ENCODE measurements at places on chromosomes 1 and 21.
A peak's percentile ranks its signal among the peaks of the same experiment; 100 is the strongest.

- no peak for DNase-seq
These were observed 1.5 kb upstream of the MAP1LC3C start for GRCh38 chr1:242000434-242000833.

GRCh38 chr1:30034105-30034626 lies 689.2 kb downstream of the MATN1 start:
- DNase-seq: no peak

DNA sequence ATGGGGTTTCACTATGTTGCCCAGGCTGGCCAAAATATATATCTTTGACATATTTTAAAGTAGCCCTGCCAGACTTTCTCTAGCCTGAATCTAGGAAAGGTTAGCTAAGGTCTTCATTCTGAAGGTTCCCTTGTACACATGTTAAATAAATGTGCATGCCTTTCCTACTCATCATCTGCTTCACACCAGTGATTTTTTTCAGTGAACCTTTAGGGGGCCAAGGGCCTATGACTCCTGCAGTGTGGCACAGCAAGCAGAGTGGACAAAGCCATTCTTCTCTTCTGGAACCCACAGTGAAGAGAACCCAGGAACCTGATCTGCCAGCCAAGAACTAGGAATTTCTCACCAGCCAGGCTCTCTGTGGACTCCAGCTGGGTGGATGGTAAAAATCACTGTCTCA lies 22.9 kb downstream of the CBR1 start:
- no peak for DNase-seq

DNA sequence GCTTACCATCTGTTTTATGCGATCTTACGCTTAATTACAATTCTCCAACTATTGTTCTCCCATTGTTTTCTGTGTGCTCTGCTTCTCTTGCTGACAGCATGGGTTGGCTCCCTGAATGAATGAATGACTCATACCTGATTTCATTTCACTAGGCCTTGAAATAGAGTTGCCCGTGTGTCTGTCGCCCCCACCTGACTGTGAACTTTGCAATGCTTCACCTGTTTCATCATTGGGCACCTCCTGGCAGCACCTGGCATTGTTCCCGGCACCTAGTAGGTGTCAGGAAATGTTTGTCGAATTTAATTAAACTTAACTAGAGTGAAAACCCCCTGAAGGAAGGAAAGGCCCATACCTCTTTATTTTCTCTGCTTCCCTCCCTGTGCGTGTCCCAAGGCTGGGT lies 120.5 kb upstream of the KLHDC7A start:
- DNase-seq: no peak

- DNase-seq: no peak
These were observed 184.4 kb downstream of the RYR2 start for GRCh38 chr1:237226177-237226944.

DNA sequence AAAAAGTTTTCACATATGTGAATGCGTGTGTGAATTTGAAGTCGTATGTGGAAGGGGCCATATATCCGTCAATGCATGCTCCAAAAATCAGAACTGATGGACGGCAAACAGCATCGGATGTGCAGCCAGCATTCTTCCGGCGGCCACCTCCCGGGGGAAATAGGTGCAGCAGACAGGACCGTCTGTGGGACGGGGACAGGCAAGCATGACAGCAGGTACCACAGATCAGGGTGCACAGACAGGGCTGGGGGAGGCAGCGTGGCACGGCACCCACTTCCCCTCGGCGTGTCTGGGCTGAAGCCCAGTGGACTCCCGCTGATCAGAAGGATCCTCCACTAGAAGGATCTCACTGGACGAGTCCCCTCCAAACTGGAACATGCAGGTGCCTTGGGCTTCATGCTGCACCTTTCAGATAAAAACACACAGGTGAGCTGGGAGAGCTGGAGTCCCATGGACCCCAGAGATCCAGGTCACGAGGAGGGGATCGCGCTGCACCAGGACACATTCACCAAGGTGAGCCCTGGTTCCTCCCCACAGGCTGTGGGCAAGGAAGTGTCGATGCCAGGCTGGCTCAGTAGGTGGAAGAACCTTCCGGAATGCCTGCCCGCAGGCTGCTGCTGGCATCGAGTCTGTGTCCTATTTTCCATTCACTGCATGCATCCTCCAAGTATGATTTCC lies 25.3 kb downstream of the PDE9A start:
- DNase-seq: no peak

DNA sequence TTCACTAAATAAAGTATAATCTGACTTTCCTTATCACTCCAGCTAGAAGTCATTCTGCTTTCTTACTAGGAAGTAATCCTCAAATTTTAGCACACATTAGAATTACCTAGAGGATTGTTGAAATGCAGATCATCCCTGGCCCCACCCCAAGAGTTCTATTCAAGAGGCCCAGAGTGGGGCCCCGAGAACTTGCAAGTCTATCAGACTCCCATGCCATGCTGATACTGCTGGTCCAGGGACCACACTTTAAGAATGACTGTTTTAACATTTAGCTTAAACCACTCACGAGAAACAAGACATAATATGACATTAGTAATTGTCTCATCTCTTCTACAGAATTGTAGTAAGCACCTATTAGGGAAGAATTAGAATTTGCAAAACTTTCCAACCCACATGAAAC lies 7.7 kb upstream of the SYNJ1 start:
- peak; percentile 20 for DNase-seq

- DNase-seq: no peak
These were observed 17.4 kb downstream of the BMP8A start for GRCh38 chr1:39508857-39509305.

DNA sequence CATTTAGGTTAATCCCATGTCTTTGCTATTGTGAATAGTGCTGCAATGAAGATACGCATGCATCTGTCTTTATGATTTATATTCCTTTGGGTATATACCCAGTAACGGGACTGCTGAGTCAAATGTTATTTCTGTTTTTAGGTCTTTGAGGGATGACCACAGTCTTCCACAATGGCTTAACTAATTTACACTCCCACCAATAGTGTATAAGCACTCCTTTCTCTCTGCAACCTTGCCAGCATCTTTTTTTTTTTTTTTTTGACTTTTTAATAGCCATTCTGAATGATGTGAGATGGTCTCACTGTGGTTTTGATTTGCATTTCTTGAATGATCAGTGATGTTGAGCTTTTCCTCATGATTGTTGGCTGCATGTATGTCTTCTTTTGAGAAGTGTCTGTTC lies 33.5 kb downstream of the ASH1L start:
- DNase-seq: no peak

- DNase-seq: no peak
These were observed 93.9 kb upstream of the CD34 start for GRCh38 chr1:208004851-208005250.

GRCh38 chr21:41251961-41252642 lies 64.5 kb upstream of the FAM3B start:
- no peak for DNase-seq

GRCh38 chr1:180530501-180530900 lies 28.1 kb upstream of the ACBD6 start:
- no peak for DNase-seq

GRCh38 chr1:8153961-8154360 lies 127.9 kb upstream of the ERRFI1 start:
- no peak for DNase-seq

- DNase-seq: no peak
These were observed 5.8 kb upstream of the PDPN start for GRCh38 chr1:13577846-13578245.

DNA sequence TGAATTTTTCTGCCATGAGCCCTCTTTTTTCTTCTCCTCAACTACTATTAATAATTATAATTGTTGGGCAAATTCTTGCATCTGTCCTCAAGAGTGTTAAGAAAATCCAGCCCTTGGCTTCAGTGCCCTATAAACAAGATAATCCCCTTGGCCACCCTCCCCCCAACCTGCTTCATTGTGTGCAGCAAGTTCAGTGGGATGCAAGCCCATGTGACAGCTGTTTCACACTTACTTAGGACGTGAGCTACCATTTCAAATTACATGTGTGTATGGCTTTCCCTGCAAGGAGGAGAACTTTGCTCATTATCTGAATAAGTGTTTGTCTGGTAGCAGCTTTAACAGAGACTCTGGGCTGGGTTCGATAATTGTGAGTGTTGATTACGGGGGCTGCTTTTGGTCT lies 276.2 kb downstream of the CACNA1E start:
- no peak for DNase-seq

DNA sequence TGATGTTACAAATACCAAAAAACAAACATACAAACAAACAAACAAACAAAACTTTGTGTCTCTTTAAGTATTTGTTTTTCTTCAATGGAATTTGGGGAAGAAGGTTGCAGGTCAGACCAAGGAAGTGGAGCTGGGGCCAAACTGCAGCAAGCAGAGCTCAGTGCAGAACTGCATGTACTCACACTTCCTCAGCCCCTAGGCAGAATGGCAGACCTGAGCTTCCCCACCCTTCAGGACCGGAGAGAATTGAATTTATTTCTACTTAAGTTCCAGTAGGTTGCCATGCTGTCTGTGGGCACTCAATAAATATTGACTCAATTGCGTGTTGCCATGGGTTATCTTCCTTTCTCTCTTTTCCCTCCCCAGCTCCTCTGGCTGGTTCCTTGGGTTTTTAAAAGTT lies 173.6 kb downstream of the PTGER3 start:
- DNase-seq: no peak

GRCh38 chr1:23263380-23263887 lies 46.1 kb upstream of the HTR1D start:
- no peak for DNase-seq

GRCh38 chr1:234040446-234041317 lies 136.2 kb downstream of the SLC35F3 start:
- no peak for DNase-seq

DNA sequence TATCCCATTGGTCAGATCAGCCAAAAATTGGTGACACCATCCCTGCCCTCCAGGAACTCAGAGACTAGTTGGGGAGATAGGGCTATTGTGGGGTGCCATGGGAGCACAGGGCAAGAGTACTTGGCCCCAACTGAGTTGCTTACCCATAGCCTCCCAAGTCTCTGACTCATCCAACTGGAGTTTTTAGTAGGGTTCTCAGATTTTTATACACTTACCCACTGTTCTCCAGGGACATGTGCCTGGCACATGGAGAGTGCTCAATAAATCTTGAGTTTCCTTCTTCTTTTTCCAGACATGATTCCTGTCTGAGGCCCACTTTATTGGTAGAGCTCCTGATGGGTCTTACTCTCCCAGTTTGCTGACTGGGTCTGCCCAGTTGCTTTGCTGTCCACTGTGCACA lies 56.7 kb downstream of the OVGP1 start:
- no peak for DNase-seq

DNA sequence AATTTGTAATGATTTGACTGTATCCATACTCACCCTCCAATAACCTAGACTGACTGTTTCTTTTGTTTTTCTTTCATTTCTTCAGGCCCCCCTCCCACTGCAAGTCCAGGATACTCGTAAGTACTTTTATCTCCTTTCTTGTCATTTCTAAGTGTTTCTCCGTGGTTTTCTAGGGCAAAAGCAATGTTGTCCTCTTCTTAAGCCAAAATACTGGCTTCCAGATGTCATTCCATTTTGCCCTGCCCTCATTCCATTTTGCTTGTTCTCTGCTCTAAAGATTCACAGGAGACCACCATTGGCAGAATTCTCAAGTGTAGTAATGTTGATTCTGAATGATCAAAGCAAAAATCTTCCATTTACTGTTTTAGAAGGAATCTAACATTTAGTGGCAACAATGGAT lies 152.8 kb upstream of the UBE2U start:
- no peak for DNase-seq

DNA sequence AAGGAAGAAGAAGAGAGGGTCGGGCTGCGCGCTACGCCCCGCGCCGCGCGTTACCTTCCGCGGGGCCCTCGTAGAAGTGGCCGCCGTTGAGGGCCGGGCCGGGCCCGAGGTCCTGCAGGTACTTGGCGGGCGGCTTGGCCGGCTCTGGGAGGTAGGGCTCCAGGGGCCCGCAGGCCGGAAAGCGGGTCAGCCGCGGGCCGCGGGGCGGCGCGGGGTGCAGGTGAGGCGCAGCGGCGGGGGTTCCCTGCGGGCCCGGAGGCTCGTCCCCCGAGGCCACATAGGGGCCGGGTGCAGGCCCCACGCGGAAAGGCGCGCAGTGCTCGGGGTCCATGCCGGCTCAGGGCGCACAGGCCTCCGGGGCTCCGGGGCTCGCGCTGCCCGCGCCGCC lies 196 bp downstream of the ALX3 start:
- no peak for DNase-seq

DNA sequence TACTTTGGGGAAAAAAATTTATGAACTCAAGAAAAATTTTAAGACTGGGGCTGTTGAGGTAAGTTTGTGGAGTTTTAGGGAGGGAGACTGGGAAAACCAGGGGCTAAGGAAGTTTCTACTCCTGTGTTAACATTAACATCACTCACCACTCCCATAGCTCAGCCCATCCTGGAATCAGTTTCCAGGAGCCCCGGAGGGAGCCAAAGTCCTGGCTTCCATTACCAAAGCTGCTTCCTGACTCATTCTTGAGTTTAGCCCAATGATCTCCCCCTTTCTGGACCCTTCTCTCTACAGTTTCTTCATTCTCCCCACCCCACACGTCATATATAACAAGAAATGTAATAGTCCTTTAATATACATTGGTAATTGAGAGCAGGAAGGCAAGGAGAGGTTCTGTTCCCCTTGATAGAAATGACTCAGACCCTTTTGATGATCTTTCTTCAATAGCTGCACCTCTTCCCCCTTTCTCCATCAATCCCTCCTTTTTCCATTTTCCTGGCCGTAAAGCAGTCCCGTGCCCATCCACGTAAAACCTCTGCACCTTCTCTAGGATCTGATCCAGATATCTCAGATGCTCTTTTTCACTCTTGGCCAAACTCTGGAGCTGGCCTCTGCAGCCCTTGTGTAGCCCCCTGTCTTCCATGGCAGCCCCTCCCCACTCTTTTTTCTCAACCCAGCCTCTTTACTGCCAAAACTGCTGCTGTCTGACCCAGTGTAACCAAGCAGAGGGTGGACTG lies 4.6 kb upstream of the PIAS3 start:
- no peak for DNase-seq

DNA sequence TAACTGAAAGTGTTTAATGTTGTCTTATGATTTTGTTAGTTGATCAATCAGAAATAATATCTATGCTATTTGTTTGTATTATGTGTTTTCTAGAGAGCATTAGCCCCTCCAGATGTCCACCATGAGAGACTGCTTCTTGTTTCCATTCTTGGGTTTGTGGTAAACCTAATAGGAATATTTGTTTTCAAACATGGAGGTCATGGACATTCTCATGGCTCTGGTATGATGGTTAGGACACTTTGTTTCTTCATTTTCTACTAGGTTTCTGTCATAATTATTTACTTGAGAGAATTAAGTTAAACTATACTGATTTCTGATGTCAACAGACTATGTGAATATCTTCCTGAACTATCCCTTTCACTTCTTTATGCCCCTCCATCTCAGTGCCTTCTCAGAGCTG lies 16.1 kb downstream of the SLC30A7 start:
- no peak for DNase-seq

DNA sequence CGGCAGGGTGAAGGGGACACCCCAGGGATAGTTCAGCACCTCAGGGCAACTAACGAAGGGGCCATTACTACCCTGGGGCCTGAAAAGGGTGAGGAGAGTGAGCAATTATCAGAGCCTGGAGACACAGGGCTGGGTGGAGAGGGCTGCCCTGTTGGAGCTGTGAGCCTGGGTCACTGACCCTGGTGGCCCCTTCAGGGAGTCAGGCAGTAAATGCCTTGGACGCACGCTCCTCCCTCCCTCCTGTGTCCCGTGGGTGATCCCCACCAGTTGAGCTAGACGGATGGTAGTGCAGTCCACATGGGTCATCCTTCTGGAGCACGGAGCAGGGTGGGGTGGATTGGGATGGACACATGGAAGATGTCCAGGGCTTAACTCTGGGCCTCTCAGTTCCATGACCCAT lies 305.3 kb downstream of the PTPRU start:
- DNase-seq: no peak

- no peak for DNase-seq
These were observed 810 bp downstream of the RGS5 start for GRCh38 chr1:163201906-163202305.
